ENCODE measurements at places on chromosomes 5 and 9.

DNA sequence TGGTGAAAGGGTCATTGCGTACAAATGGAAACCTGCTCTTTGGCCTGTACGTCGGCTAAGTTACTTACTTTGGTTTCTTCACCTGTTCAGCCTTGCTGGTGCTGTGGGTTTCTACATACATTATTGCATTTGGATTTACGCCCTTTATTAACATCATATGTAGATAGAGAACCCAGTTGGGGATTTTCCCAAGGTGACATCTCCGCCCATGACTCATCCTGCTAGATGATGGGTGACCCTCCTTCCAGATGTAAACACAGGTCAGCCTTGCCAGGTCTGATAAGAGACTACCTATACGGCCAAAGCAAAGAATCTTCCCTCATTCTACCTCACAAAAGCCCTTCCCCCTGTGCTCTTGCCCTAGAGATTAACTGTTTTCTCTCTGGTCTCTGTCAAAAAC, 360.9 kb downstream of the KDM4C start:
- DNase-seq, result no peak

GRCh38 chr9:122807271-122807900, 7.5 kb downstream of the OR1K1 start:
- no peak for DNase-seq

DNA sequence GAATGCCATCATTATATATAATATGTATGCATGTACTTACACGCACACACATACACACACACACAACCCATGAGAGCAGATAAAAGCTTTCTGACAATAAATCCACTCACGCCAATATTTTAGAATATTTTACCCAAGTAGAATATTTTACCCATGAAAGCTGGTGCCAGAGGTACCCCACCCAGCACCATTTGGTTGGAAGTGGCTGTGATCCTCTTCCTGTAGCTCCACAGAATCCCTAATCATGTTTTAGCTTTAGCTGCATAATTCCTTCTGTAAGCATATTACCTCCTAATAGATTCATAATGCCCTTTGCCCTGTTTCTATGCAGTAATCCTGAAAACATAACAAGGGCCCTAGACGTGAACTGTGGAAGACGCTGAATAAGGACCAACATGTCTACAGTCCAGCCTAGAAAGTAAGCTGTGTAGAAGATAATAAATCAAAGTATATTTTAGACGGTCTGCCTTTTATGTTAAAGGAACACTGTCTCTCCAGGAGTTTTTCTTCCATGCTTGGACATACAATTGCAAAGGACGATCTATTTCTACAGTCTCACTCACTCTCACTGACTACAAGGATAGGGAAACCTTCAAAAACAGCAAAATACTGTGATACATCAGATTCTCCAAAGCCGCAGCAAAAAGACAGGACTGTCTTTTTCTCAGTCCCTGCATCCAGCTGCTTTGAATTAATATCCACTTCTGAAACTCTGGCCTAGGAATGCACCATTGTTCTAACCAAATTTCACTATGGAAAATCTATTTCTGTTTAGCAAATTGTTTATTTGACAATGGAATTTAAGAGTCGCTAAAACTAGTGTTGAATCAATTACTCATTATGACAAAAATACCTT, 98.2 kb downstream of the USP20 start:
- DNase-seq, result no peak

- no peak for DNase-seq
Observed at GRCh38 chr9:135402048-135402738, 77.4 kb upstream of the PPP1R26 start.

DNA sequence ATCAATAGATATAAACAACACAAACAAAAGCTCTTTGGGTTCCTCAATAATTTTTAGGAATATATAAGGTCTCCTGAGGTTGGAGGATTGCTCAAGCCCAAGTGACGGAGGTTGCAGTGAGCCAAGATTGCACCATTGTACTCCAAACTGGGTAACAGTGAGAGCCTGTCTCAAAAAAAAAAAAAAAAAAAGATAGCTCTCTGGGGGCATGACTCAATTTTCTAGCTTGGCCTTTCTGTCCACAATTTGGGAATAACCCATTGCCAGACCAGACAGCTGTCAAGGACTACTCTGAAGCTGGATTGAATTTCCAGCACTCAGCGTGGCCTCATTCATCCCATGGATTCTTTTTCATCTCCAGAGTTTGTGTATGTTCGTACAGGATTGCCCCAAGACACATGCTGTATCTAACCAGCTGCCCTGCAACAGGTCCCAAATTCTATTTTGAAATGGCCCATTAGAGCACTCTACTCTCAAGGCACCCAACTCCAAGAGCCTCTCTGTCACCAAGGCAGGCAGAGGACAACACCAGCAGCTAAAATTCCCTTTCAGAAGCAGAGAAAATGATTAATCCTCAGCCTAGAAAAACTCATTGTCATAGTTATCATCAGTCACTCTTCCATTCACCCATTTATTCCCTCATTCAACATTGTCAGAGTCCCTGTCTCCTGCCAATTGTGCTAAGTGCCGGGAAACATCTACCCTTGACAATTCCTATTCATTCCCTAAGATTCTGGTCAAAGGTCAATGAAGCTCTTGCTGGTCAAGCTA, 8.7 kb downstream of the FAM193B start:
- DNase-seq, result no peak

- DNase-seq, result no peak
Observed at GRCh38 chr9:110775724-110776123, 107.1 kb downstream of the MUSK start.

GRCh38 chr9:74838351-74838750, 49.4 kb downstream of the TRPM6 start:
- DNase-seq, result no peak

DNA sequence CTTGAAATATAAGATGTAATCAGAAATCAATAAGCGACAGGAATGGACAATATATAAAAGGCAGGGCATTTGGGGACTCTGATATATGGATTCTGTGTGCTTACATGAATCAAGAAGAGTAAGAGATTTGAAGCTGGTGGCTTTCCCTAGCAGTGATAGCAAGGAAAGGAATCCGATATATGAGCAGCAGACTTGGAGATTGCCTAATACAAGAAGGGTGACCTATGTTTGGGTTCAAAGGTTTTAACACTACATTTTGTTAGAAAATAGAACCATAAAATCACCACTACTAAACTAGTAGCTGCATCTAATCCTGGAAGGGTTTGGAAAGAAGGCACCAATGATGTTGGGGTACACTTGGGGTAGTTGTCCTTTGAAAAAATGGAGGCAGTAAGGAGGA, 2.4 kb upstream of the OR1L3 start:
- no peak for DNase-seq

DNA sequence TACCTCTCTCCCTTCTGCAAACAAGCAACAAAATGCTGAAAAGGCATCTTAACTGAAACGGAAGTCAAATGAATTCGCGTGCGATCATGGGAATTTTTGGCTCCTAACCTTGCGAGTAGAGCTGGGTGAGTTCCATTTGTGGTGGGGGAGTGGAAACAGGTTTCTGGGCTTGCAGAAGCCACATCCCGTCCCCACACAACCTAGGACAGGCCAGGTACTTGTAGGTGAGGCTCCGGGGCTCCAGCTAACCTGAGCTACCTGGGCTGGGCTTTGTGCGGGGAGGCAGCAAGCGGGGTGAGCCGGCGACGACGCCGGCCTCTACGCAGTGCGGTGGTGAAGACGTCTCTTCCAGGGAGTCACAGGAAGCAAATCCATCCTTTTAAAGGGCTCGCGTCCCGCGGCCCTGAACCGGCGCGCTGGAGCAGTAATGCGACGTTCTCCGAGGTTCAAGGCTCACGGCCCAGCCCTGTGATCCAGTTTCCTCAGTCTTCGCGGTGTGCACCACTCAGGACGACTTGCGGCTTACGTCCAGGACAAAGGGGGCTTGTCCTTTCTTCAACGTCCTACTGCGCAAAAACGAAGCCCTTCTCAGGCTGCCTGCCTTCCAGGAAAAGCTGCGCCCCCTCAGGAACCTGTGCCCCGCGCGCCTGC, 567 bp upstream of the SPIN1 start:
- DNase-seq, result peak; percentile 56

GRCh38 chr5:55052383-55052931, 28.4 kb downstream of the GZMK start:
- DNase-seq, result no peak

GRCh38 chr5:83050723-83051340, 26.4 kb downstream of the TMEM167A start:
- no peak for DNase-seq

DNA sequence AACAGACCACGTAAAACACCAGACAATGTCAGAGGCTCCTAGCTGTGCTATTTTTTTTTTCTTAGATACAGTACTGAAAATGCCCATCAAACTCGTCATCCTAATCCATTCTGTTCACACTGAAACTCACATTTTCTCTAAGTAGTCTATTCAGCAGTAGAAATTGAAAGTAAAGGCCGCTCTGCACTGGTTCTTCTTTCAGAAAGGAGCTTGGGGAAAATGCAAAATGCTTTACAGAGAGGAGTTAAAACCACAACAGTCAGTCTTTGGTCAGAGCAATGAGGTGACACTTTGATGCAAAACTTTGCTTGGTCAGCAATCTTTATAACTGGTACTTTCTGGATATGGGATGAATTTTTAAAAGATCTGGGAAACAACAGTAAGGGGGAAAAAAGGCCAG, 43.8 kb upstream of the SUSD1 start:
- DNase-seq, result no peak

DNA sequence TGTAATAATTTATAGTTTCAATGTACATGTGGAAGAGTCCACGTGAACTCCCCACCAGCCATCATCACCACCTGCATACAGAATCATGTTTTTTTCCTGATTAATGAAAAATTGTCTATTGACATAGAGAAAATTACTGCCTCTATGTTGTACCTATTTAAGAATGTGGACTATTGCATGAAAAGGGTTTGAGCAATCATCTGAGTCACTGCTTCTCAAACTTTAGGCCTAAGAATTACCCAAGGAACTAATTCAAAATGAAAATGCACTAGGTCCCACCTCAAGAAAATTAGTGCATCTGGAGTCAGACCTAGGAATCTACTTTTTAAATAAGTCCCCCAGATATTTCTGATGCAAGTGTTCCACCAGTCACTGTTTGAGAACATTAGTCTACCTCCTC, 709.3 kb downstream of the MAT2B start:
- no peak for DNase-seq

- no peak for DNase-seq
Observed at GRCh38 chr5:125140855-125141254, 394.4 kb upstream of the ZNF608 start.

GRCh38 chr9:92638621-92639101, 31.3 kb downstream of the IPPK start:
- DNase-seq, result no peak

- no peak for DNase-seq
Observed at GRCh38 chr5:43312699-43313034, 545 bp downstream of the HMGCS1 start.

Data from LNCaP clone FGC (cell line).